ENCODE measurements at places on chromosomes 13 and 19.

DNA sequence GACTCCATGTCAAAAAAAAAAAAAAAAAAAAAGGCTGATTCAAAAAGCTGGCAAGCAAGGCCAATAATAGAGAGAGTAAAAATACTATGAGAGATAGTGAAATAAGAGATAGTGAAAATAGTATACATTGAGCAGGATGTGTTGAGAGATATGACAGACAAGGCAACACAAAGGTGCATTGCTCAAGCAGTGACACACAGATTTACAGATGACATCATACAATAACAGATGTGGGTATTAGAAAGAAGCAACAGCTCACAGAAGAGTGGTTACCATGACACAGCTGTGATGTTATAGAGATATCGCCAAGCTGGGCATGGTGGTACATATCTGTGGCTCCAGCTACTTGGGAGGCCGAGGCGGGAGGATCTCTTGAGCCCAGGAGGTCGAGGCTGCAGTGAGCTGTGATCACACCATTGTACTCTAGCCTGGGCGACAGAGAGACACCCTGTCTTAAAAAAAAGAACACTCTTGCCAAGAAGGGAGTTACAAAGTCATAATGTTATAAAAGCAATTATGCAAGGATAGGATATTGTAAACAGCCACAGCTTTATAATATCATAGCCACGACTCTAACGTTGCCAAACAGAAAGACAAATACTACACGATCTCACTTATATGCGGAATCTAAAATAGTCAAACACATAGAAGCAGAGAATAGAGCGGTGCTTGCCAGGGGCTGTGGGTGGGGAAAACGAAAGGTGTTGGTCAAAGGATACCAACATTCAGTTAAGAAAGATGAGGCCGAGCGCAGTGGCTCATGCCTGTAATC lies 10.3 kb downstream of the TNFSF9 start:
- no peak for DNase-seq

- no peak for DNase-seq
Measured at GRCh38 chr13:99610702-99611289, 109.5 kb downstream of the TM9SF2 start.

- no peak for DNase-seq
Measured at GRCh38 chr13:25915840-25916518, 135.8 kb downstream of the SHISA2 start.

- DNase-seq = no peak
Measured at GRCh38 chr19:19527674-19528625, 761 bp upstream of the YJEFN3 start.

DNA sequence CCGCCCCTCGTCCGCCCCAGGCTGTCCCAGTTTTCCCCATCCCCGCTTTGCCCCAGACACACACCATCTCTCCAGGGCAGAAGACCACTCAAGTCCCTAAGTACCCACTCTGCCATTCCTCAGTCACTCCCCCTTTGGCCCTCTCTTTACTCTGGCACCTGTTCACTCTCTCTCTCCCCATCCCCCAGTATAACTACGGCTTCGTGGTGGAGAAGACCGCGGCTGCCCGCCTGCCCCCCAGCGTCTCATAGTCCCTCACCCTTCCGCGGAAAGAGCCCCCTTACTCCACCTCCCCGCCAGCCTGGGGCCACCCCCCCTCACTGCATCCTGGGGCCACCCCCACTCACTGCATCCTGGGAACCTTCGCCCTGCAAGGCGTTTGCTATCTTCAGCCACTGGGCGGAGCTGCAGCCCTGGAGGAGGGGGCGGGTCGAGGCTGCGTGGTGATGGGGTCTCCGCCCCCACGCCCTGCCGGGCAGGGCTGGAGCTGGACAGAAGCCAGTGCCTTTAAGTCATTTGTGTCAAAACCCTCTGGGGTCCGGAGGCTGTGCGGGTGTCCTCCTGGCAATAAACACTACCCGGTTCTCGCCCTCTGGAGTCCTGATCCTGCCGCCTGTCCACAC lies 5.0 kb downstream of the MVB12A start:
- DNase-seq = peak; percentile 24

GRCh38 chr19:1266129-1266915 lies 2.8 kb upstream of the CIRBP start:
- DNase-seq = peak; percentile 90

- no peak for DNase-seq
Measured at GRCh38 chr13:50140153-50140552, 124.9 kb downstream of the KCNRG start.

- no peak for DNase-seq
Measured at GRCh38 chr13:26656919-26657318, 99.4 kb downstream of the WASF3 start.

- DNase-seq = no peak
Measured at GRCh38 chr19:18610245-18610555, 2.5 kb upstream of the TMEM59L start.

DNA sequence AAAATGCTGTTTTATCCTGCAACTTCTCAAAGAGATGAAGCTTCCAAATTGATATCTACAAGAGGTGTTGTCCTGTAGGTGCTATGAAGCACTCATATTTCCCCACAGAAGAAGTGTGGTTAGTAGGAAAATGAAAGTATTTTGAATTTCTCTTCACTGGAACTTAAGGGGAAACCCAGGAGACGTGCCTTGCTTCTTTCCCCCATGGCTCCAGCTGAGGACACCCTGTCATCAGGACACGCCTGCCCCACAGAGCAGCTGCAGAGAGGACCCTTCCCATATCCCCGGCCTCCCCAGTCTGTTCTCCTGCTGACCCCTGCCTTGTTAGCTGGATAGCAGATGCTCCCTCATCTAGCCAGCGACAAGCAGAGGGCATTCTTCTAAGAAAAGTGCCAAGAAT lies 371.3 kb downstream of the COG6 start:
- peak; percentile 52 for DNase-seq

DNA sequence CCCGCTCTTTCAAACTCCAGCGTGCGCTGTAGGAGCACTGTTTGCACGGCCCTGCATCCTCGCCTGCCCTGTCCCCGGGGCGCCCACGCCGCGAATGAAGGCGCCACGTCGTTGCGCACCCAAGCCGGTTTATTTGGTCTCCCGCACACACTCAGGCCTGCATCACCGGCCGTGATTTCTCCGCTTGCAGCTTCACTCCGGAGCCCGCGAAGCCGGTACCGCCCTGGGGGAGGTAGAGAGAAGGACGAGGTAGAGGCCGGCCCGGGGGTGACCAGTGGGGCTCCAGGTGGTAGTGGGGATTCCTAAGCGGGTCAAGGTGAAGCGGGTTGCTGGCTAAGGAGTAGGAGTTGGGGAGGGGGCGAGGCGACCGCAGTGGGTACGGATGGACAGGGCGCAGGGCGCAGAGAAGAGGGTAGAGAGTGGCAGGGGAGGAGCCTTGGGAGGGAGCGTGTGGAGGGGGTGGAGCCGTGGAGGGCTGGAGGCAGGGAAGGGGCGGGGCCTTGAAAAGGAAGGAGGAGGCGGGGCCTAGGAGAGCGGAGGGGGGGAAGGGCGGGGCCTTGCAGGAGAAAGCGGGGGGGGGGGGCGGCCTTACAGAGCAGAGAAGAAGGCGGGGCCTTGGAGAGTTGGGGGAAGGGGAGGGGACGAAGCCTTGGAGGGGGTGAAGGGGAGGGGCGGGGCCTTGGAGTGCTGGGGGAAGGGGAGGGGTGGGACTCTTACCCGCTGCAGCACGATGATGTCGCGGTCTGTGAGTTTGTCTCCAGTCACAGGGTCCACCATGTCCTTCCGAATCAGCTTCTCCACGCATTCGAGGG lies 24.6 kb downstream of the NOSIP start:
- peak; percentile 77 for DNase-seq

DNA sequence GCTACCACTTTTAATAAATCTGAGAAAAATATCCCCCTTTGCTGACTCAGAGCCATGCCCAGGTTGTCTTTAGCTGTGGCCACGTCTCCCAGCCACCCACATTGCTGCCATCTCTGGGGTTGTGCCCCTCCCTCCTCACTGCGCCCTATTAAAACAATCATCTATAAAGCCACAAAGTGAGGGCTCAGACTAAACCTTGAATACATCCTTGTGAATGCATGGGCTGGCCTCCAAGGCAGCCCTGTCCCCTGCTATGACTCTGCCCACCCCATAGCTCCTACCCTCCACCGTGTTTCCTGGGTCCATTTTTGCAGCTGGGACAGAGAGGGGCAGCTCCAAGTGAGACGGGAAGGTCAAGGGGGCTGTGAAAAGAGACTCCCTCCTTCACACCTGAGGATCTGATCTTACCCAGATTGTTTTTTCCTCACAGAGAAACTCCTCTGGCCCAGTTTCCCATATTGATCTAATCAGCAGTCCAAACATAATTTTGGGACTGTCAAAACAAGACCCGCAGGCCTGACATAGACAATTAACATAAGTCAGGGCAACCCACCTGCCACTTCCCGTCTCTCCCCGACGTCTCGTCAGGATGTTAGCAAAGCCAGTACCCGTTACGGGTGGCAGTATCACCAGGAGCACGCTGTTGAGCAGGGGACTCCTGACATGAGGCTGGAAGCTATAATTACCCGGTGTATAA lies 199.0 kb downstream of the KATNAL1 start:
- no peak for DNase-seq

GRCh38 chr19:41351339-41352245 lies 2.1 kb downstream of the TGFB1 start:
- peak; percentile 78 for DNase-seq

- DNase-seq = no peak
Measured at GRCh38 chr19:33235996-33236350, 10.3 kb upstream of the SLC7A10 start.

Measured in activated T-cell treated with anti-CD3 and anti-CD28 coated beads for 48 hours (primary cell).